Body of pancreas (tissue), 4 donors: ENCODE measurements at places on chromosomes 5 and 9. TPM values are rescaled to one million over a fixed set of nuclear protein-coding genes. Genes with fewer than 3 reads are reported as not detected.

GRCh38 chr9:99859243-99859980, 37.7 kb downstream of the NR4A3 start:
- no peaks in the 10 kb centered on the region for H3K27me3 ChIP-seq
- no peak overlapping the region for H3K27ac ChIP-seq
- no peak overlapping the region for H3K4me3 ChIP-seq
- no peak for DNase-seq

- no peak overlapping the region for H3K4me3 ChIP-seq
- H3K4me1 ChIP-seq, result no peaks in the 10 kb centered on the region
- no peak overlapping the region for H3K27ac ChIP-seq
These were observed 124.2 kb upstream of the FSTL4 start for GRCh38 chr5:133736512-133736911.

The WDR31 gene
- 1.0 TPM for total RNA-seq

The SPATA31C1 gene
- total RNA-seq, result not detected

The LIFR gene
- total RNA-seq, result 80.1 TPM

GRCh38 chr5:166823360-166823759, 1468.1 kb upstream of the WWC1 start:
- H3K27ac ChIP-seq, result no peak overlapping the region
- no peaks in the 10 kb centered on the region for H3K27me3 ChIP-seq
- H3K4me1 ChIP-seq, result no peaks in the 10 kb centered on the region

DNA sequence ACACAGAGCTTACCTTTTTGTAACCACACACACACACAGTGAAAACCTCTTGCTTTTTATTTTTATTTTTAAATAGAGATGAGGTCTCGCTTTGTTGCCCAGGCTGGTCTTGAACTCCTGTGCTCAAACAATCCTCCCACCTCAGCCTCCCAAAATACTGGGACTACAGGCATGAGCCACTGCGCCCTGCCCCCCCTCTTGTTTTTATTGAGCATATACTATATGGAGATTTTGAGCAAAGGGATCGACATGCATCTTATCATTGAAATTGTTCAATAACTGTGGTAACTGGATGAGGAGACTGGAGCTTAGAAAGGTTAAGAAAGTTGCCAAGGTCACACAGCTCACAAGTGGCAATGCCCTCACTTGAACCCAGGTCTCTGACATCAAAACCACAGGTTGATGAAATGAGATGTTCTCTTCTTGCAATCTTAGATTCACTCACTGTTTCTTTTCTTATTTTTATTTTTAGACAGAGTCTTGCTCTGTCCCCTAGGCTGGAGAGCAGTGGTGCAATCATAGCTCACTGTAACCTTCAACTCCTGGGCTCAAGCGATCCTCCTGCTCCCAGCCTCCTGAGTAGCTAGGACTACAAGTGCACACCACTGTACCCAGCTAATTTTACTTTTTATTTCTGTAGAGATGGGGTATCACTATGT, 26.8 kb upstream of the STXBP1 start:
- peaks cover 20% of the 10 kb centered on the region for H3K4me1 ChIP-seq
- H3K27me3 ChIP-seq, result no peaks in the 10 kb centered on the region
- no peak overlapping the region for H3K27ac ChIP-seq
- H3K4me3 ChIP-seq, result no peak overlapping the region
- H3K36me3 ChIP-seq, result no peaks in the 10 kb centered on the region

DNA sequence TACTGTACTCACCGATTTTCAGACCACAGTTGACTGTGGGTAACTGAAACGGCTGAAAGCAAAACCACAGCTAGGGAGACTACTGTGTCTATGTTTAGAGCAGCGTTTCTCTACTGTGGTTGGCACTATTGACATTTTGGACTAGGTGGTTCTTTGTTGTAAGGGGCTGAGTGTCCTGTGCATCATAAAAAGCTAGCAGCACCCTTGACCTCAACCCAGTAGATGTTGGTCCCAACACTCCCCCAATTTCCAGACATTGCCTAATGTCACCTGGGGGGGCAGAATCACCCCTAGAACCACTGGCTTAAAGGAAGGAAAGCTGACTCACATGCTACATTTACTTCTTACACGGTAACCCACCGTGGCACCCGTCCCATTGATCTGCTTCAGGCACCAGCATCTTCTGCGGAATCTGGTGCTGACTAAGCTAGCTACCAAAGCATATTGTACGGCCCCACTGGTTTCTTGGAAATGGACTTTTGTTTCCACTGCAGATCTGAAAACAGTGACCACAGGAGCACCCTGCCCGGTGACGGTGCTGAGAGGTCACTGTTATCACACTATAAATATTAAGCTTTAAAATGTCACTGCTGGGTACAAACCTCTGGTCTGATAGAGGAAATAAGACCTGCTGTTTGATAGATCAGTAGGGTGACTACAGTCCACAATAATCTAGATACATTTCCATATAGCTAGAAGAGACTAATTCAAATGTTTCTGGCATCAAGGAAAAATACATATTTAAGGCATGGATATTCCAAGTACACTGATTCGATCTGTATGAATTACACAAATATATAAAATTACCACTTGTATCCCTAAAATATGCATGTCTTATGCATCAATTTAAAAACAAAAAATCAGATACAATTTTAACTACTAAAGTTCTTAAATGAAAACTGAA, 151.4 kb downstream of the HSD17B3 start:
- no peak overlapping the region for H3K4me3 ChIP-seq
- no peak overlapping the region for H3K27ac ChIP-seq
- no peaks in the 10 kb centered on the region for H3K36me3 ChIP-seq
- H3K27me3 ChIP-seq, result no peaks in the 10 kb centered on the region

DNA sequence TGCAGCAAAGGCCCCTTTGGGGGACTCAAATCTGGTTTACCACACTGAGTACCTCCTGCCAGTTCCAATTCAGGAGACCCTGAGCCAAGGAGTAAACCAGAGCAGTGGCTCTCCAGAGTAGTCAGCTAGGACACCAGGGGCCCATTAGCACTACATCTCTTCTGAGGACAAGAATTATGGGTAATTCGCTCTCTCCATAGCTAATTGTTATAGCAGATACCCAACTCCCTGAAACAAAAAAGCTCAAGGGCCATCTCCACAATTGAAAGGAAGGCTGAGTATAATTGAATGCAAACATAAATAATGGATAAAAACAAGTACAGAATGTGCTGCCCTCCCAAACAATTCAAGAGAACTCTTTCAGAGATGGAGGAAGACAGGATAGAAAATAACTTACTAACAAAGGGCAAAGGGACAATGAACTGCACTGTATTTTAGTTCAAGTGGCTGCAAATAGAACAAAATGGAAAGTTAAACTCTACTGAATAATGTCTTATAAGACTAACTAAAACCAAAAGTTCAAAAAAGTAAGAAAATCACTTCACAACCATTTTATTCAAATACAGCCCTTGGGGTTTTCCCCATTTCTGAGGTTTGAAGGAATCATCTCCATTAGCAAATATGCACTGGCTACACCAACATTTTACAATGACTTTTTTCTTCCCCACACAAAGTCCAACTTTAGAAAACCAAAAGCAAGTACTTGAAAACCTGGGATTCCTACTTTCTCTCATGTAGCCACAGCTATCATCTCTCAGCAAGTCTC, 118.8 kb downstream of the SIL1 start:
- no peak overlapping the region for H3K4me3 ChIP-seq
- no peak overlapping the region for H3K27ac ChIP-seq
- no peak for DNase-seq
- peaks cover 47% of the 10 kb centered on the region for H3K4me1 ChIP-seq
- no peaks in the 10 kb centered on the region for H3K27me3 ChIP-seq

DNA sequence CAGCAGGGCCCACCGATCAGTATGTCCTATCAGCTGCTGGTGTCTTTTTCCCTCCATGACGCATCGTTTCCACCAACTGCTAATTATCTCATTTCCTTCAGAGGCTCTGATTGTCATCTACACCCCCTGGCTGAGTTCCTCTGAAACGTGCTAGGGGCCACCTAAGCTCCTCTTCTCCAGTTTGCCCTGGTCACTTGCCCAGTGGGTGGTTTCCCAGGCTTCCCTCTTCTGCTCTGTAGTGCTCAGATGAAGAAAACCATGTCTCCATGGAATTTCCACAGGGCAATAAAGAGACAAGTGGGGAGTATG, 65.3 kb downstream of the TSTD2 start:
- H3K27ac ChIP-seq, result no peak overlapping the region
- no peak for DNase-seq
- peaks cover 4% of the 10 kb centered on the region for H3K4me1 ChIP-seq
- H3K36me3 ChIP-seq, result peaks cover 4% of the 10 kb centered on the region

The TPPP gene
- total RNA-seq, result 5.2 TPM

- DNase-seq, result no peak
- H3K27me3 ChIP-seq, result no peaks in the 10 kb centered on the region
- H3K4me1 ChIP-seq, result no peaks in the 10 kb centered on the region
- no peak overlapping the region for H3K27ac ChIP-seq
- H3K4me3 ChIP-seq, result no peak overlapping the region
These were observed 6.6 kb upstream of the N4BP3 start for GRCh38 chr5:178106556-178107239.

DNA sequence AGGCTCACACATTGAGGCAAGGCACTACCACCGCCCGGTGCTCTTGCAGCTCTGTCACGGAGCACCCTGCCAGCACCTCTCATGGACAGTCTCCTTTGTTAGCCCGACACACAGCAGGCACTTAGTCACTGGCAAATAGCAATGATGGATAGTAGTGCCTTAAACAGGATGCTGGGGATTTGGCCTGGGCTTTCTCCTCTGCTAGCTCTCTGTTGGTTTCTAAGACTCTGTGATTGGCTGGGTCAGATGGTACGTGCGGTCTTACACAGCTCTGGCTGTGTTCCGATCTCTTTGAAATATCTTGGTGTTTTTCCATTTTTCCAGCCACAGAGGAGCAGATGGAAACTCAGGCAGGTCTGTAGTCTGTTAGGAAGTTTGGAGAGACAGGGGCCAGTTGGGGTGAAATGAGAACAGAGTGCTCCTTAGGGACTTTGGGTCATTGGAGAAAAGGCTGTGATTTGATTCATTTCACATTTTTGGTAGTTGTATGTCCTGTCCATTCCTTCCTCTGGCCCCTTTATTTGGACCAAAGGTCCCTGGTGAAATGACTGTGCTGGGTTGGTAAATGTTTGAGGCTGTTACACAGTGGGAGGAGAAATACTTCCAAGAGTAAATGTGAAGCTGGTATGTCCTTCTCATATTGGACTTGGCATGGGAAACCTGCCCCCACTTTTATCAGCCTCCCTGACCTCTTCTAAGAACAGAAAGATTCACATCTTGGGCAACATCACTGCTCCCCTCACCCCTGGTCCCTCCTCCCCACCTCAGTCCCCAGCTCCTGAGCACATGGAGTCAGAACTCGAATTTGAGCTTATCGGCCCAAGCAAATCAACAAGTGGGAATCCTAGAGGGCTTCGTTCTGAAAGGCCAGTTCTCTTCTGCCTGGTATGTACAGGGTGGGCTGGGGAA, 3.4 kb downstream of the SMIM3 start:
- H3K36me3 ChIP-seq, result no peaks in the 10 kb centered on the region
- peak overlapping the region; percentile 89 for H3K27ac ChIP-seq
- H3K27me3 ChIP-seq, result no peaks in the 10 kb centered on the region
- H3K4me3 ChIP-seq, result no peak overlapping the region
- DNase-seq, result peak; percentile 69

DNA sequence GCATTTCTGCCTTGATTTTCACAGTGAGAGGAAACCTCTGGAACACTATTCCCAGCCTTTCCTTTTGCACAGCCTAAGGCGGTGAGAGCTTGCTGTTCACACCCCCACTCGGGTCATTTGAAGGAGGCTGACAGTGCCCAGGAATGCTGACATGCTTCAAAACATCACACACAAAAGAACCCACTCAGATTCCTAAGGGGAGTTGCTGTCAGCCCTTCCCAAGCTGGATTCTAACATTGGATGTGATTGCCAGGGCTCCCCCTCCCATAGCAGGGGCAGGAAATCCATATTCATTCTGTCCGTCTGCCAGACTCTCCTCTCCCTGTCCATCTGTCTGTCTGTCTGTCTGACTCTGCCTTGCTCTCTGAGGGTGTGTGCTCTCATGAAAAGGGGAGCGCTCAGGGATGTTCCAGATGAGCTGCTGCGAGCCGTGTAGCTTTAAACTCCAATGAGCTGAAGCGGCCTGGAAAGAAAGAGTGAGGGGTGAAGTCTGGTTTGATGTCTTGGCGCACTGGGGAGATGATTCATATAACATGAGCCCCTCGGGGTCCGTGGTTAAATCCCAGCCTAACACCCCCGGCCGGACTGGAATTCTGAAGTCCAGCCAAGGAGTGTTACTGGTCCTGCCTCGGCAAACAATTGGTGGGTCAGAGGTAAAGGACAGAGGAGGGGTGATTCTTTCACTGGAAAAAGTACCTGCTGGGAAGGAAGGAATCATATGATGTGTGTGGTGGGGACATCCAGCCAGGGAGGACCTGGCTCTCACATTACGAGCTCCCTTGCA, 517.0 kb downstream of the CCDC171 start:
- no peak overlapping the region for H3K4me3 ChIP-seq
- no peak for DNase-seq
- H3K27ac ChIP-seq, result no peak overlapping the region
- H3K4me1 ChIP-seq, result no peaks in the 10 kb centered on the region
- no peaks in the 10 kb centered on the region for H3K36me3 ChIP-seq

The STPG3 gene
- total RNA-seq, result not detected

The MEIKIN gene
- total RNA-seq, result not detected

DNA sequence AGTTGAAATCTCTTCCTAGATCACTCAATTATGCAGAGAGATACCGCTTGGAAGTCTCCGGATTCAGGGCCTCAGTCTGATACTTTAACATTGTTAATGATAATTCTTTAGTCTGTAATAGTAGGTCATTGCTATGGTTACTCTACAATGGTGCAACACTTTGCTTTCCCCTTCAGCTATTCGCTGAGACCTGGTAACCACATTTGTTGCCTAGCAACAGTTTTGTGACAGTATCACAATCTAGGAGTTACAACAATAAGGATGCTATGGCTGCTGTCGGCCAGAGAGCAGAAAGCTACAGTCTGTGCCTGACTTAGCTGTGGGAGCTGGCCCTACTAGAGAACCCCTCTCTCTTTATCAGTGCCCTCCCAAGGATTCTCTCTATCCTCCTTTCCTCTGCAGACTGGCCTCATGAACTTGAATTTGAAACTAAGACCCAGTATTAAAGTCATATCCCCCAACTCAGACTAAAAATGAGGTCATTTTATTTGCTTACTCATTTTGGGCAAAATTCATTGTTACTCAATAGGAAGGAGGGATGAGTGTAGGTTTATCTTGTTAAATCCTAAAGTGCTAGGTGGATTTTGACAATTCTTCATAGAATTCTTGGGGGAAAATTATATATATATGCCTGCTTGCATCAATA, 39.3 kb downstream of the NR2F1 start:
- no peak for DNase-seq
- no peaks in the 10 kb centered on the region for H3K36me3 ChIP-seq
- no peaks in the 10 kb centered on the region for H3K27me3 ChIP-seq
- H3K4me1 ChIP-seq, result peaks cover 5% of the 10 kb centered on the region
- no peak overlapping the region for H3K4me3 ChIP-seq

The SLC6A19 gene
- 1.3 TPM for total RNA-seq

- peaks cover 1% of the 10 kb centered on the region for H3K36me3 ChIP-seq
- DNase-seq, result no peak
These were observed 26.9 kb downstream of the RASEF start for GRCh38 chr9:83036043-83036442.

- no peaks in the 10 kb centered on the region for H3K4me1 ChIP-seq
- no peaks in the 10 kb centered on the region for H3K36me3 ChIP-seq
- no peak for DNase-seq
- H3K27ac ChIP-seq, result no peak overlapping the region
- no peaks in the 10 kb centered on the region for H3K27me3 ChIP-seq
These were observed 127.9 kb upstream of the TARS1 start for GRCh38 chr5:33312571-33313549.
